ENCODE measurements at places on chromosomes 6 and 20.

DNA sequence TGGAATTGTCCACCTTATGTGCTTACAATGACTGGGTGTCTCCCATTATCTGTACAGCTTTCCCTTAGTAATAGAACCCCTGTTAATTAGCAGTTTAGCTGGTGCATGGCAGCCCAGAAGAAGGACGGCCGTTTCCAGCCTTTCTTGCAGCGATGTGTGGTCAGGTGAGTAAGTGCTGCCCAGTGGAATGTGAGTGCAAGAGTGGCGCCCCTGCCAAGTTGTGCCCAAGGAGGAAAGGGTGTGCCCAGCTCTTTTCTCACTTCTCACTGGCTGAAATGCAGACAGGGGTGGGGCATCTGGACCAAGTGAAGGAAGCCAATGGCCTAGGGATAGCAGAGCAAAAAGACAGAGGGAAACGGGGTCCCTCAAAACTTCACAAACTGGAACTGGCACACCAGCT is 296.8 kb downstream of the PREX1 start:
- no peak for DNase-seq

DNA sequence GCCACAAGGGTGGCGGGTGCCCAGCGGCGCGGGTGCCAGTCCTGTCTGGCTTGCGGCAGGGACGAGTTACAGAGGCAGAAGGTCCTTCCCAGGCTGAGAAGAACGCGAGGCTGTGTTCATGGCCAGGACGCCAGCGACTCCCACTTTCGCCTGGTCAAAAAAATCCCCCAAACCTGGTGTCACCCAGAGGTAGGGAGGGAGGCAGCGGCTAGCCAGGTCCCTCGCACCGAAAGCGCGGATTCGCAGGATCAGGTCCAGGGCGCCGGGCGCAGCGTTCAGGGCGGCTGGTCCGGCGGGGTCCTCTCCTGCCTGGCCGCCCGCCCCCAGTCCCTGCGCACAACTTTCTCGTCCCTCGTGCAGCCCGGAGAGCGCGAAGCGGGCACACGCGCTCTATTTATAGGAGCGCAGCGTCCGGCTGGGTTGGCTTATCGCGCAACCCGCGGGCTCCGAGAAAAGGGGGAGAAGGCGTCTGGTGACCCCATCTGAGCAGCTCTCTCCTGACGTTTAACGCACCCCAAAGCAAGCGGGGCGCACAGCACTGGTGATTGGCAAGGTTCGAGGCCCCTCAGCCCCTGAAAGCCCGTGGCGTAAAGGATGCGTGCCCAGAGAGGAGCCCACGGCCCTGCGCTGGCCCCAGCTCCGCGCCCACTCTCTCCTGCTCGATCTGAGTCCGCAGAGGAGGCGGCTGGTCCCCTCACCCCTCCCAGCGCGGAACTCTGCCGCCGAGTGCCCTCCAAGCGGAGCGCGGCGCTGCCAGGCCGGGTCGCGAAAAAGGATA is 519 bp downstream of the CBLN4 start:
- no peak for DNase-seq

DNA sequence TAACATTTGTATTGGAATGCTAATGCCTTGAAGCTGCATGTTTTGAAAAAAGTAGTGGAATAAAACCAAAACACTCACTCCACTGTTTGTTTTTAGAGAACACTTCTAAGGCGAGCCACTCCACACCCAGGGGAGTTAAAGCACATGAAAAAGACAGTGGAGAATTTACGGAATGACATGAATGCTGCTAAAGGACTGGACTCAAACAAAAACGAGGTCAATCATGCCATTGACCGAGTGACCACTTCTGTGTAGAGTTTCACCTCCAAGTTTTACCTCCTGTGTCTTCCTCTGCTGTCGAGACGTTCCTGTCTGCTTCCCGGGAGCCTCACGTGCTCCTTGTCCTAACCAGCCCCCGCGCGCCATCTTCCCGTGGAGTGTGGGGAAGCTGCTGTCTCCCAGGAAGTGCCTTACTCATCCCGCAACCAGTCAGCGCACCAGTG is 127.8 kb downstream of the LRRC1 start:
- no peak for DNase-seq

GRCh38 chr20:3277686-3278465 is 38.9 kb upstream of the SLC4A11 start:
- no peak for DNase-seq

DNA sequence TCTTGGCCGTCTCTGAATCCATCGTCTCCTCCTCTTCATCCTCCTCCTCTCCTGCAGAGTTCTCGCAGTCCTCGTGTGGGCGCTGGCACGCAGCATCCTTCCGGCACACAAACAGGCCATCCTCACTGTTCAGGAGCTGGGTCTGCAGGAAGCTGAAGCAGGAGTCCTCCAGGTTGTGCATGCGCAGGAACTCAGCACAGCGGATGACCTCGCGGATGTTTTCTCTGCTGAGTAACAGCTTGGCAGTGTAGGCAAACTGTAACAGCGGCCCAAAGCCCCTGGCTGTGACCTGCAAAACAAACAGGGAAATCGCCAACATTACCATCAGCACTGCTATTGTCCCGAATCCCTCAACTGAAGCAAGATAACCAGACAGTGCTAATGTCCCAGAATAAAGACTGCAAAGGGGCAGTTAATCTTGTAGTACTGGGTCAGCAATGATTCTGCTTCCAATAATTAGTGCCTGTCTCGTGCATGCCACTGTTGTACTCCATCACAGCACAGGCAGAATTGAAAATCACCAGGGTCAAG is 57.4 kb downstream of the GJA10 start:
- no peak for DNase-seq

DNA sequence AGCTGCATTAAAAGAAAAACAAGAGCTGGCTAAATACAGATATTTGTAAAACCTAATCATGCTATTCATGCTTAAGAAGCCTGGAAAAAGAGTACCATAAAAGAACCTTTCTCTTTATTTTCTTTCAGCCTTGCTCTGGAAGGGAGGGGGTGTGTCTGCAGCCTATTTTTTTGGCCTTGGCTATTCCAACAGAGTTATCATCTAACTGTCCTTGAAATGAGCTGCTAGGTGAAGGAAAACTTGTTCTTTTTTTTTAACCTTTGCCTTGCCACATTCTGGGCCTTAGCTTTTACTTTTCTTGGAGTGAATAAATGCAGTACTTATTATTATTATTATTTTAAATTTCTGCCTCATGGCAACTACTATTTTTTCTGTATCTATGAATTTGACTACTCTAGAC is 224.9 kb upstream of the SYNCRIP start:
- no peak for DNase-seq

- DNase-seq = no peak
Measured at GRCh38 chr6:109105681-109106080, 10.4 kb downstream of the CEP57L1 start.
